ENCODE measurements at places on chromosomes 1 and 21.
A peak's percentile ranks its signal among the peaks of the same experiment; 100 is the strongest.

- no peak for DNase-seq
These were observed 23.8 kb upstream of the PAXBP1 start for GRCh38 chr21:32795376-32795775.

DNA sequence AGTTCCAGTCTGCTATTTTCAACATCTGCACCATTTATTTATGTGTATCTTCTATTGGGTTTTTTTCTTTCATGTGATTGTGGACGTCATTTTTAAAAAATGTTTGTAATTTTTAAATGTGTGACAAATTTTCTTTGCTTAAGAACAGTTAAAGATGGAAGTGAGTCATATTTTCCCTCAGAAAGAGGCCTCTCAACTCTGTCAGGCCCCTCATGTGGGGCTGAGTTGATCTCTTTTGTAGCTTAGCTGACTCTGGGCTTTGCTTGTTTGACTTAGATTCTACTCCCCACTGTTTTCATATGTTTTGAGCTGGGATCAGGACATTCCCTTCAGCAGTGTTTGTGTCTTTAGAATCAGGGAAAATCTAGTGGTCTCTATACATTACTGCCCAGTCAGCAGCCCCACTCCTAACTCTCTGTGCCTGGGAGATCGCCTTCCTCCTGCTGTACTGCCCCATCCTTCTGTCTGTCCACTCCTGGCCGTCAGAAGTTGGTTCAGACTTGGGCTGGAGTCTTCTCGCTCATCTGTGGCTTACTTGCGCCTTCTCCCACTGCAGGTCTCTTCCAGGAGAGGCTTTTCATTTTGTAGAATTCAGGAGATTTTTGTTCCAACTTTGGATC is 137.4 kb downstream of the DYRK1A start:
- no peak for DNase-seq

- no peak for DNase-seq
These were observed 50.1 kb upstream of the ECE1 start for GRCh38 chr1:21340230-21340945.

GRCh38 chr1:183730107-183730724 is 74.7 kb upstream of the RGL1 start:
- no peak for DNase-seq

- DNase-seq = no peak
These were observed 102.5 kb upstream of the RGS4 start for GRCh38 chr1:162966613-162967012.

- no peak for DNase-seq
These were observed 93.2 kb downstream of the EPHB2 start for GRCh38 chr1:22803833-22804232.

- DNase-seq = no peak
These were observed 6.3 kb downstream of the TTC3 start for GRCh38 chr21:37079211-37079824.

- DNase-seq = no peak
These were observed 14.1 kb downstream of the SELP start for GRCh38 chr1:169615803-169616202.

DNA sequence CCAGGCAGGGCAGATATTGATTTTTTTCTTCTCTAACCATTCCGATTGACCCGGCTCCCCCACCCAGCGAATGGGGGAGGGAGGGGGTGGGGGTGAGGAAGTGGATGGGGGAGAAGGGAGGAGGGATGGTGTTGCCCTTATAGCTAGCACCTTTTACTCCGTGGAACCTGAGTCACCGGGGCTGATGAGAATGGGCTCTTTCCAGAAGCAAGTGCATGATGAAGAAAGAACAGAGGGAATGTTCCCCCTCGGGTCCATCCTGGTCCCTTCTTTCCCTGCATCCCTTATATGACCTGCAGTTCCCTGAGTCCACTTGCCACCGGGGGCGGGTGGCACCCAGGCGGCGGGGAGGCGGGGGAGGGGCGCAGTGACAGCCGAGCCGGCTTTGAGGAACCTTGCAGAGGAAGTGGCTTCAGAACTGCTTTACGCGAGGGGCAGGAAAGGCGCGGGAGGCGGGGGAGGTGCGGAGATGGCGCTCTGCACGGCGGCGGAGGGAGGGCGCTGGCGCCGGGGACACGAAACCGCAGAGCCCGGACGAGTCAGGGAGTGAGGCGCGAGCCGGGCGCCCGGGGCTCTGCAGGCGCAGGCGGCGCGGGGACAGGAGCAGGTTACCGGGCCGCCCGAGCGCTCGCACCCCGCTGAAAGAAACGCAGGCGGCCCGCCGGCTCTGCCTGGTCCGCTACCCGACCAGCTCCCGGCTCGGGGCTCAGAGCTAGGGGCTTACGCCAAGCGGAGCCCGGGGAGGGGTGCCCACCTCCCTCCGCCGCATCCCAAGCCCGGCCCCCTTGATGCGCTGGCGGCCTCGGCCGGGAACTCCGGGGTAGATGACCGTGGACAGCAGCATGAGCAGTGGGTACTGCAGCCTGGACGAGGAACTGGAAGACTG is 49.7 kb downstream of the RASSF5 start:
- peak; percentile 83 for DNase-seq

DNA sequence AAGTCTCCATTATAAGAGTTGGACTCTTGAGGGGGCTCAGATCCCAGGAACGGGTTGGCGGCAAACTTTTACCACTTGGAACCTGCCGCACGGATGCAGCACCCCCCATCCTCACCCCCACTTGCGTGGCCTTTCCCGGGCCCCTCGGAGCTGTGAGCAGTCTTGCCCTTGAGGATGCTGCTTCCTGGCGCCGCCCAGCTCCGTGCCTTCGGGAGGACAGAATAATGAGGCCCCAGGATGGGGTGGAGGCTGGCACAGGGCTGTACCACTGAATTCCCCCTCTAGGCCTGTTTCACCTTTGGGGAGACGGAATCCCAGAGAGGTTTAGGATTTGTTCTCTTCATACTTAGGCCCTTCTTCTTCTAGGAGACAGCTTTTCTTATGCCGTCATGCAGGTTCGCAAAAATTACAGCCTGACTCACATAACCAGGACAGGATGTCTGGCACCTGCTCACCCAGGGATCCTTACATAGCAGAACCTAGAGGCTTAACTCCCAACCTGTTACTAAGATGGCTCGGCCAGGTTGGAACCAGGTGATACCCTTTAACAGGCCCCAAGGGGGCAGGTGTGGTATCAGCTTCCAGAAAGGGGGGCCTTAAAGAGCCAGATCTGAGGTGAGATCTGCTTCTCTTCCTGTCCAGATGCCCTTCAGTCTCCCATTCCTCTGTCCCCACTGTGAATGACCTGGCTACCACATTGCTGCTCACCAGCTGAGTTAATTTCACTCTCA is 1.5 kb downstream of the TRNP1 start:
- no peak for DNase-seq

- DNase-seq = no peak
These were observed 5.6 kb upstream of the REN start for GRCh38 chr1:204171751-204172178.

- DNase-seq = no peak
These were observed at the start of gene GJB5 for GRCh38 chr1:34754964-34755637. Gene GJB5 (plus strand): TSS chr1:34755047. CDS start chr1:34757331, 2,284 bp downstream.

- DNase-seq = no peak
These were observed 56.0 kb upstream of the EDARADD start for GRCh38 chr1:236338096-236338495.

GRCh38 chr1:27979151-27979858 is 19.5 kb downstream of the XKR8 start:
- no peak for DNase-seq

- no peak for DNase-seq
These were observed 14.8 kb downstream of the INSRR start for GRCh38 chr1:156844102-156844501.

DNA sequence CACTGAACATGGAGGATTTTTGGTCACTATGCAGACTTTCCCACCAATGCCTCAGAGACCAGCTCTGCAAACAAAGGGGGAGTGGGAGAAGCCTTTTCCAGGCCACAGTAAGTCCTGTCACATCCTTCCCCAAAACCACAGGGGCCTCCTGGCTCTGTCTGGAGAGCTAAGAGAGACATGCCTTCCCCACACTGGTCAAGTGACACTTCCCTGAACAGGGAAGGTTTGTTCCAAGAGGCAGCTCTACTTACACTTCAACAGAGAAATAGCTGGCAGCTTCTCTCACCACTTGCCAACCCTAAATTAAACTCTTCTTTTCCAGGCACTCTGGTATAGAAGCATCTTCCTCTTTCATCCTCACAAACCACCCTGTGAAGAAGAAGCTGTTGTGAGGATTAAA is 39.7 kb downstream of the EDN2 start:
- DNase-seq = no peak

DNA sequence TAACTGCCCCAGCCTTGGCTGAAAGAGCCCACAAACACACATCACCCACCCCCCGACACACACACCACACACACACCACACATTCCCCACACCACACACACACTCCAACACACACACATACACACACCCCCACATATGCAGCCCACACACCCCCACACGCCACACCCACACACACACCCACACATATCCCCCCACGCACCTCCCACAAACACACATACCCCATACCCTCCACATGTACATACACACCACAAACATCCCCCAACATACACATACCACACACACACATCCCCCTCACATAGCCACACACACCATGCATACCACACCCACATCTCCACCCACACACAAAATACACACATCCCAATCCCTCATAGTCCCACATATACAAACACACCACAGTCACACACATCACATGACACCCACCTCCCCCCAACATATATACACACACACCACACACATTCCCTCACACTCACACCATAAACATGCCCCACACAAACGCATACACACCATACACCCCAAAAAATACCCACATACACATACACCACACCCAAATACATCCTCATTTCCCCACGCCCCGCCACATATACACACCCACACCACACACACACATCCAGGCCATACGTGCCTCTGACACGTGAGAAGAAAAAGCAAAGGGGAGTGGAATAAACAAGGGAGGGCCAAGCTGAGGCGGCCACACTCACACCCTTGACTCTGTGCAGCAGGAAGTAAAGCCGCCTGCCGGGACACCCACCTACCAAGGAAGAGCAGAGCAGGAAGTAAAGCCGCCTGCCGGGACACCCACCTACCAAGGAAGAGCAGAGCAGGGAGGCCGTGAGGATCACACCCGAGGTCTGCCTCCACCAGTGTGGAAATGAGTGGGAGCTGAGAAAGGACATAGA is 53.7 kb downstream of the HSF2BP start:
- DNase-seq = no peak

DNA sequence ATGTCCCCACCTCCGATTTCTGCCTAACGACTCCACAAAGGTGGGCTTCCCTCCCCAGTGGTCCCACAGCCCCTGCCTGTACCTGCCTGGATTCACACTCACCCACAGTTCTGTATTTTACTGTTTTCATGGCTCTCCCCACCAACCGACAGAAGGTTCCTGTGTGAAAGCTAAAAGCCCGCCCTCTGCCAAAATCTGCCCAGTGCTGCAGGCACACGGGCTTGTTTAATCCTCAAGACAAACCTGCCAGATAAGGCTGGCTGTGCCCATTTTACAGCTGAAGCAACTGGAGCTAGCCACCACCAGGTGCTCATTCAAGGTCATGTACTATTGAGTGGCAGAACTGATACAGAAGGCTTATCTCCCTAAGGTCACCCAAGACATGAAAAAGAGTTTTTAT is 114.5 kb downstream of the HIVEP3 start:
- DNase-seq = no peak

- DNase-seq = no peak
These were observed 300.8 kb downstream of the DISC1 start for GRCh38 chr1:231927431-231927830.

GRCh38 chr1:216732121-216732520 is 8.9 kb upstream of the ESRRG start:
- no peak for DNase-seq

- DNase-seq = no peak
These were observed 15.1 kb upstream of the AIM2 start for GRCh38 chr1:159091607-159092031.

- no peak for DNase-seq
These were observed 48.6 kb downstream of the HIVEP3 start for GRCh38 chr1:41870076-41870562.

DNA sequence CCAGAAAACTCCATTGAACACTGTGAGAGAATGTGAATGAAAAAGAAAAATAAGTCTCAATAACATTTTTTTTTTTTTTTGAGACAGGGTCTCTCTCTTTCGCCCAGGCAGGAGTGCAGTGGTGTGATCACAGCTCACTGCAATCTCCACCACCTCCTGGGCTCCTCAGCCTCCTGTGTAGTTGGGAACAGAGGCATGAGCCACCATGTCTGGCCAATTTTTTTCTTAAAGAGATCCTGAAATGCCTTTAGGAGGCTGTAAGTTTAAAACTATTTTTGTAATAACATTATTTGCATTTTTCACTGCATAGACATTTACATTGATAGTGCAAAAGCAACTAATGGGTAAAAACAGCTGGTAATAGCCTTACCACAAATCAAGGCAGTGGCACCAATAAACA is 35.3 kb downstream of the GDAP2 start:
- no peak for DNase-seq

DNA sequence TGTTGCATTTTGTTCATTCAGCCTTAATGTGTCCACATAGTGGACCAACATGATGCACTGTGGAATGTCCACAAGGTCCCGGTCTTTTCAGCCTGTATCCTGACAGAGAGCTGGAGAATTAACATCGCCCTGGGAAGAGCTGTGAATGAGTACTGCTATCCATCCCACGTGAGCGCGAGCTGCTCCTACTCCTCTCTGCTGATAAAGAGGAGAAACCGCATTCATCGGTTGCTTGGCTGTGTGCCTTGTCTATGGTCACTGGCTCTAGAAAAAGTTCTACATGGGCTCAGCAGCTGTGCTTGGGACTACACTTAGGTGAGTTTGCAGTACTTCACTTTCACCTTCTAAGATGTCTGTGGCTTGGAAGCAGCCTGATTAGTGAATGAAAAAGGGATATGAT is 31.1 kb upstream of the IGSF5 start:
- DNase-seq = no peak

- no peak for DNase-seq
These were observed 41.0 kb downstream of the RXRG start for GRCh38 chr1:165403835-165404482.

GRCh38 chr1:177442584-177442983 is 271.8 kb downstream of the BRINP2 start:
- no peak for DNase-seq

- DNase-seq = no peak
These were observed 27.7 kb downstream of the MYOG start for GRCh38 chr1:203057911-203058675.

DNA sequence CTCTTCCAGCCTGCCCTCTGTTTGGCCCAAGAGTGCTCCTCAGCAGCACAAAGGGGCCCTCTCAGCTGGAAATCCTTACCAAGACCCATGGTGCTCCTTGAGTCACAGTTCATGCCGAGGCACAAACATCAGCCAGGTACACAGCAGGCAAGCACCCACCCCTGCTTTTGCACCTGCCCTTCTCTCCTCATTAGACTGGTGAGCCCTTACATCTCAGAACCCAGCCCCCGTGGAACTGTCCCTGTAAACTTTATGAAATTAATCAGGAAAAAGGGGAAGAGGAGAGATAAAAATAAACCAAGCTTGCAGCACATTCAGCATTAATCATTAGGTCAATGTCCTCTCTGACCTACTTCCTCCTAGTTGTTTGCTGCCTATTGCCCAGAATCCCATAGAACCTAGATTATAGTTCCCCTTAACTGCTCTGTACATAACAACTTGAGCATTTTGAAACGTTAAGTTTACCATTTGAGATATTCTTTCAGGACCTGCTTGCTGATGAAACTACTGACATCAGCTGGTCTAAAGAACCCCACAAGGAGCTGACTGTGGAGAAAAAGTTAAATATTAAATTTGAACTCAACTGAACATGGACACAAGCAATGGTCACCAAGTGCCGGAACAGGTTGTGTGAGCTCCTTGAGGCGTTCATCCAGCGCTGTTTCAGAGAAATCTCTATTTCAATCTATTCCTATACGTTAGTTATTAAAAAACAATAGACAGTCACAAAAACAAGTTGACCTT is 738.4 kb downstream of the MATN1 start:
- DNase-seq = no peak

GRCh38 chr21:14456911-14457310 is 74.0 kb upstream of the HSPA13 start:
- no peak for DNase-seq

Measured in stimulated activated CD8-positive, alpha-beta memory T cell treated with anti-CD3 and anti-CD28 coated beads, Interleukin-2, amount 100 ng/mL, for 1 hour (primary cell).